ENCODE measurements at places on chromosomes 7 and 10.

- DNase-seq: no peak
These were observed 67.8 kb downstream of the RAMP3 start for GRCh38 chr7:45225311-45225947.

DNA sequence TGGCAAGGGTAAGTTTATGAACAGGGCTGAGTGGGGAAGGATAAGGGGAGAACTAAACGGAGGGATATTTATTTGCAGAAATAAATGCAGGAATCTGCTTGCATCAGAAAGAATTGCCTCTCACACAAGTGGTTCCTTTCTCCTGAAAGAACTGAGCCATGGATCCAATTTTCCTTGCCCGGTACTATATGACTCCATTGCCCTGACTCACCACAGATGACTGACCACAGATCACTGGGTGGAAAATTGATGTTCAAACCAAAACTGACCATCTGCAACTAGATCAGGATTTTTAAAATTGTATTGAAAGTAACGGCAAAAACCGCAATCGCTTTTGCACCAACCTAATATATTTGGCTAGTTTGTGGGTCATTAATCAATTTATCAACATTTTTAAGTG is 6.2 kb upstream of the MACC1 start:
- DNase-seq: no peak

DNA sequence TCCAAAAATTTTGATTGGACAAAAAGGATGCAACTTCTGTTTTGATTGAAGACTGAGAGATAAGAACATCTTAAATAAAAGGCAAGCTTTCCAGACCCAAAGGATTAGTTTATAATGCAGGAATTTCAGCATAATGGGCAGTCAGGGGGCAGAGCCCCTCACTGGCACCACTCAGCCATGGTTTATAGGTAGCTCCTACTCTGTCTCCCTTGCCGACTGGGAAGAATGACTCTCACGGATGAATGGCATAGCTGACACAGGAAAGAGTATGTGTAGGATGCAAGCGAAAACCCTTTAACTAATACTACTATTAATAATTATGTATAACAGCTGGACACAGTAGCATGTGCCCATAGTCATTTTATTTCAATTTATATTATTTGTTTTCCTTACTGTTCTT is 53.3 kb downstream of the GALNT11 start:
- no peak for DNase-seq

- DNase-seq: no peak
These were observed 41.4 kb downstream of the MRC1 start for GRCh38 chr10:17850501-17850900.

DNA sequence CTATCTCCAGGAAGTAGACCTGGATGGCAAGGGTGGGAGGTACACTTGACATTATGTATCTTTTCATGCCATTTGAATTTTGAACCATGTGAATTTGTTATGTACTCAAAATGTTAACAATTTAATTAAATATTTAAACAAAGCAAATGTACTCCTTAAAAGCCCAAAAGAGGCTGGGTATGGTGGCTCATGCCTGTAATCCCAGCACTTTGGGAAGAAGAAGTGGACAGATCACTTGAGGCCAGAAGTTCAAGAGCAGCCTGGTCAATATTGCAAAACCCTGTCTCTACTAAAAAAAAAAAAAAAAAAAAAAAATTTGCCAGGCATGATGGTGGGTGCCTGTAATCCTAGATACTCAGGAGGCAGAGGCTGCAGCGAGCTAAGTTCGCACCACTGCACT is 136.9 kb upstream of the ASAH2 start:
- DNase-seq: no peak

GRCh38 chr7:1758028-1758858 is 88.2 kb downstream of the ELFN1 start:
- peak; percentile 74 for DNase-seq

GRCh38 chr7:38561166-38561565 is 70.0 kb downstream of the AMPH start:
- no peak for DNase-seq

DNA sequence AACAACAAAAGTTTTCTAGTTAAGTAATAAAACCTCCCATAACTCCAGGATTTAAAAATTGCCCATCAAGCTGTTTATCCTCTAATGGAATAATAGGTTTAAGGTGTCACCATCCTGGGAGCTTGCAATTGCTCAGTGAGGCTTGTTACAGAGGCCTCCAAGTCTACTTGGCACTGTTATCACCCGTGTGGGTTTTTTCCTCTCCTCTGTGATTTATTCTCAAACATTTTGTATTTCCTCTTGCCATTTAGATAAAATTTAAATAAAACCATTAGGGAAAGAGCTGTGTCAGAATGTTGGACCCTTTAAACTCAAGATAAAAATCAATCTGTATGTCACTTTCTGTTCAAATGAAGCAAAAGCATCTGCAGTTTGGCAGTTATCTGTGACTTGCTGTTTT is 202.6 kb downstream of the GALNT17 start:
- no peak for DNase-seq

DNA sequence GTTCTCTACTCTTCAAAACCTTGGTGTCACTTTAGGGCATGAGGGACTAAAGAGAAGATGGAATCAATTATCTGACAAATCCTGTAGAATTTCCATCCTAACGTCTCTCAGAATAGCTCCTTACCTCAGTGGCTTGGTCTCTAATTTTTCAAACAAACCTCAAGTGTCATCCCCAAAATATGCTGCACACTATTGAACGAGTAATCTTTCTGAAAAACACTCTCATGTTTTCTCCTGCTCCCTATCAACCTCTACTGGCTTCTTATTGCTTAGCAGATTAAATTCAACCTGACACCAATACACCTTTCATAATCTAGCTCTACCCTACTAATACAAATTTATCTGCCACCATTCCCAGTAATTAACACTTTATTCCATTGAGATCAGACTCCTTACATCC is 8.5 kb downstream of the CNOT4 start:
- no peak for DNase-seq

GRCh38 chr10:87961314-87961713 is 97.9 kb downstream of the PTEN start:
- DNase-seq: no peak

- no peak for DNase-seq
These were observed 45.0 kb downstream of the FOXP2 start for GRCh38 chr7:114459574-114459973.

- no peak for DNase-seq
These were observed 99.8 kb upstream of the HGF start for GRCh38 chr7:81869670-81870069.

- no peak for DNase-seq
These were observed 871 bp upstream of the GTF2IRD1 start for GRCh38 chr7:74452748-74453321.

DNA sequence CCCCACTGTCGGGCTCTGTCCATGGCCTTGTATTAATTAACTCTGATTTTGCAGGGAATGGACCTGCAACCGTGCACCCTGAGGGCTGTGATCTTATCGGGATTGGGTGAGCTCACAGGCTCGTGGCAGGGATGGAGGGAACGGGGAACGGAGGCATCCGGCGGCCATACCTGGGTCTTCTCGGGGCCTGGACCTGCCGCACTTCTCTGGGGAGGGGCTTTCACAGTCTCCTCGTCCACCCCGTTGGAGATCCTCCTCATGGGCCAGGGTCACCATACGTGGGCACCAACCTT is 57.5 kb upstream of the SHH start:
- no peak for DNase-seq

DNA sequence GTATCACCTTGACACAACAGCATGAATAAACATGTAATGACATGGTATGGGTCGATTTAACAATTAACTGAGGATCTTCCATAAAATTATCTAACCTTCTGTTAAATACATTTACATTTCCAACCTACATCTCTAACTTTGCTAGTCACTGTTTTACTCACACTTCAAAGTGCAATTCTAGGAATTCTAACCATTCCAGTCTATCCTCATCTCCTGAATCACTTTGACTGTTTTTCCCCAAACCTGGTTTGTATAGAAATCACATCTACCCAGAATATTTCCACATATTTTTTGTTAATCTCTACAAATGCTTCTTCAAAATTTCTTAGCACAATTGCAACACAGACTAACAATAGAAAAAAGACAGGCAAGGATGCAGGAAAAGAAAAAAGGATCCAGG is 6.2 kb downstream of the ABI1 start:
- no peak for DNase-seq

- DNase-seq: no peak
These were observed 66.8 kb upstream of the EXOC4 start for GRCh38 chr7:133186060-133186459.

GRCh38 chr7:6031567-6031966 is 391 bp downstream of the ANKRD61 start:
- no peak for DNase-seq

DNA sequence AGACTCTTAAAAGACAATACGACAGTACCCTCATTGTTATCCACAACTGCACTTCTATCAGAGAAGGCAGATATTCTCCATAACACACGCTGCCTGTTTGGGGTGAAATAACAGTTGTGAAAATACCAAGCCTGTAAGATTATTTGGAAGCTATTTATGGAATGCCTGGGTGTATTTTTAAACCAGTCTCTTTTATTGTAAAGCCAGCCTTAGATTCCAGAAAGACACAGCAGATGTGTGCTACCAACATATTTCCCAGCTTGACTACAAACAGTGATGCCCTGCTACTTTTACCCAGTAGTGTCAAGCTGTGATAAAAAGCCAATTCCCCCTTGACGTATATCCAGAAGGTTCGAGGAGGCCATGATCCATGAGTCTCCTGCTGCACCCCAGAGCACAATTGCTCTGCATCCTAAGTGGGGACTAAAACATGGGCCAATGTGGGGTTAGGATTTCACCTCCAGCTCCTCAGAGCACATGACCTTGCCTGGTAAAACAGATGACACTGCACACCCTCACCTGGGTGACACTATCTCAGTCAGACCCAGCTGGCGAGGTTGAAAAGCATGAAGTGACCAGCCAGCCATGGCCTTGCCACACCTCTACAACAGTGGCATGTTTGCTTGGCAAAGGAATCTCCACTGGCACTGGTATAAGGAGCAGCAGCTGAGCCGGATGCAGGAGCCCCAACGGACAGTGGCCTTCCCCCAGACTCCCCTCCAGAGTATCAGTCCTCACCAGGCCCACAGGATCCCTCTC is 62.2 kb downstream of the GFRA1 start:
- peak; percentile 50 for DNase-seq

- DNase-seq: no peak
These were observed 133.1 kb upstream of the PPP2R2D start for GRCh38 chr10:131767716-131768115.

DNA sequence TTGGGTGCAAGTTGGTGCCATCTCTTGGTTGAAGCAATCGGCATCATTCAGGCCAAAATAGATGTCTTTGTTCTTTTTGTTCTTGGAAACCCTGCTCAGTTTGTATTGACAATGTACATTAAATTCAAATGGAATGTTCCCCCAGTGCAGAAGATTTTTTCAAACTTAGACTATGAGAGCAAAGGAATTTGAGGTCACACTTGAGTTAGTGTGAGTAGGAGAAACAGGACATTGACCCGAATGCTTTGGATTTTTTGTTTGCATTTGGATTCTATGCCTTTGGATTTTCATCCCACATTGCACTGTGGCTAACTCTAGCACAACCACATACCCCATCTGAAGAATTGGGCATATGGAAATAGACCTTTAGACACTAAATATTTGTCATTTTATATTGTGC is 480.0 kb downstream of the GALNT17 start:
- DNase-seq: no peak

DNA sequence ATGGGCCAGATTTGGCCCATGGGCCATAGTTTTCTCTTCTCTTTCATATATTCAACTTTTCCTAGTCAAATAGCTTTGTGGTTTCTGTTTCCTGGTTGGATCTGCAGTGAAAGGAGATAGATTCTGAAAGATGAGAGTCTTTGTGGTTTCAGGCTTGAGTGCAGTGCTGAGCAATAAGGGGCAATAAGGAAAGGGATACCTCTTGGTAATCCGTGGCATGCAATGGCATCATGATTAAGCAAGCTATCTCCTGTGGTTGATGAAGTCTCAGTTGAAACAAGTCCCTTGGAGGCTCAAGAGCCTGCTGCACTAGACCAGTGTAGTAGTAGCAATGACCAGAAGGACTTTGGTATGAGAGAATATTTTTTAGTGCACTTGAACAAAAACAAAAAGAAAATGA is 187.7 kb upstream of the CNTNAP2 start:
- DNase-seq: no peak

DNA sequence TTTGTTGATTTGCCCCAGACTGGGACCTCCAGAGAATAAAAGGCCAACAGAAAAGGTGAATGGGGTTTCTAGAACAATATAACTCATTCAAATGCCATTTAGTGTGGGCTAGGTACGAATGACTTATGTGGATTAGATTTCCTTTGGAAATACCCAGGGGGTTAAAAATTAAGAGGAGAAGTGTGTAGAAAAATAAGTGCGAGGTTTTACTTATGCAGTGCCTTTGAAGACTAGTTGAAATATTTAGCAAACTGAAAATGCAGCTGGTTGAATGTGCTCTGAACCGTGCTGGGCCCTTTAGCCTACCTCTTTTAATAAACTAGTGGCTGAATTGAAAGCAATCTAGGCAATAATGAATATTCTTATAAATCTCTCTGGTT is 180.6 kb downstream of the LRMDA start:
- no peak for DNase-seq

DNA sequence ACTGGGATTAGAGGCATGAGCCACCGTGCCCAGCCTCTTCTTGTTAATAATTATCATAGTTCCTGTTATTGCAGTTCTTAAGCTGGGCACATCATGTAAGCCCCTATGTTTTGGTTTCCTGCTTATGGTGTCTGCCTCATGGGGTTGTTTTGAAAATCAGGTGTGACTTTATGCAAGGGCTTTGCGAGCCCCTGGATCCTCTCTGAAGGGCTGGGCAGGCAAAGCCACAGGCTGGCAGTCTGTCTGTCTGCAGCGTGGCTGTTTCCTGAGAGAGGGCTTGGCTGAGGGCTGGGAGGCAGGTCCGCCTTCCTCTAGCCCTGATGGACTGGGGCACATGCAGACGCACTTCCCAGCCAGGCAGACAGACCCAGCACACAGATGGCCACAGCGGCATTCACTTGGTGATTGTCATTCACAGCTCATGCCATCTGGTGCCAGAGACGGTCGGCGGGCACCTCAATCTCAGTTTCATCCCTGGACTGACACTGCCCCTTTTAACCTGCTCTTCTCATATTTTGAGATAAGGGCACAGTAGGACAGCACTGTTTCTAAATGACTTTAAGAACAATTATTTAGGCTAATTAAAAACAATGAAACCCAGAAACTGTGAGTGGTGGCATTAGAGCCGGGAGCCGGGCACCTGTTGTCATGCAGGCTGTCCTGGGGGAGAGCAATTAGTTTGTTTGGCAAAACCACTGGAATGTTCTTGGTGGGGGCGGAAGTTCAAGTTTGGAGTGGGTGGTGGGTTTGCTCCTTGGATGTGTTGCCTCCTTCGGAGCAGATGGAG is 35.5 kb downstream of the RBM20 start:
- DNase-seq: no peak

GRCh38 chr7:129728875-129729467 is 117.5 kb downstream of the NRF1 start:
- DNase-seq: no peak
